ENCODE measurements at places on chromosomes 5 and 9.

DNA sequence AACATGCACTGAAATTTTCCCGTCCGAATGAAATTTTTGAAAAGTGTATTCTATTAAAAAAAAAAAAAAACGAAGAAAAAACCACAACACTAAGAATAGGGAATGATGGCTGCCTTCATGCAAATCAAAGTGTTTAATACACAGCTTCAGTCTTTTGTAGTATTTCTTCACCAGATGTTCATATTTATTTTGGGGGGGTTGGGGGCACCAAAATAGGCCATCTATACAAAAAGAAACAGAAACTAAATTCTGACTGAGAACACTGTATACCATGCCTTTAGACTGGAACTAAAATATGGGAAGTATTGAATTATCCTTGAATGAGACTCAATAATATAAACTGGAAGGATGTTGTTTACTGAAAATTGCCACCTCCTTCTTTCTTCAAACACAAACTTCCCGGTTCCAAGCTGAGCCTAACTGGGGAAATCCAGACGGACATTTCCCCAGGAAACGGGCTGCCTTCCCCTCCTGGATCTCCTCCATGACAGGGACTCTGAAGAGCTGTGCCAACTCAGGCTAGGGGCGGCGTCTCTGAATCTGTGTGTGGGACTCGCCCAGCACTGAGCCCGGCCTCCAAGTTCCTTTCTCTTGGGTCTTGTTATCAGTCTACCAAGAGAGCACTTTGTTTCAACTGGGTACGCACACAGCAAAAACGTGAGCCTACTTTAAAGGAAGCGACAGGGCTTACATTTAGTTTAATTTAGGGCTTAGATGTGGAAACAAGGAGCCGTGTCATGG lies 511.3 kb upstream of the ADAMTS16 start:
- DNase-seq: no peak

DNA sequence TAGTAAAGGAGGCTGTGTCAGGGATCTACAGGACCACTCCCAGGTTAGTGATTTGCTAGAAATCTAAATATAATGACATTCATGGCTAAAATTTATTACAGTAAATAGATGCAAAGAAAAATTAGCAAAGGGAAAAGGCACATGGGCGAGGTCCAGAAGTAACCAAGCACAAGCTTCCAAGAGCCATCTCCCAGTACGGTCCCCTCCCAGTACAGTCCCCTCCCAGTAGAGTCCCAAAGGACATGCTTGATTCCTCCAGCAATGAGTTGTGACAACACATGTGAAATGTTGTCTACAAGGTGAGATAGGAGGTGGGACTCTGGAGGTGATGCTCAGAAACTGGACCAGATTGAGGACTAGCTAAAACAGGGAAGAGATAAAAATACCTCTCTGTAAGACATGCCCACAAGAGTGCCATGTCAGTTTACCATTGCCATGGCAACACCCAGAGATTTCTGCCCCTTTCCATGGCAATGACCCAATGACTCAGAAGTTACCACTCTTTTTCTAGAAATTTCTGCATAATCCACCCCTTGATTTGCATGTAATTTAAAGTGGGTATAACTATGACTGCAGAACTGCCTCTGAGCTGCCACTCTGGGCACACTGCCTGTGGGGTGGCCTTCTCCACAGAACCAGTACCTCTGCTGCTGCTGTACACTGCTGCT lies 27.9 kb upstream of the CEMIP2 start:
- no peak for DNase-seq

DNA sequence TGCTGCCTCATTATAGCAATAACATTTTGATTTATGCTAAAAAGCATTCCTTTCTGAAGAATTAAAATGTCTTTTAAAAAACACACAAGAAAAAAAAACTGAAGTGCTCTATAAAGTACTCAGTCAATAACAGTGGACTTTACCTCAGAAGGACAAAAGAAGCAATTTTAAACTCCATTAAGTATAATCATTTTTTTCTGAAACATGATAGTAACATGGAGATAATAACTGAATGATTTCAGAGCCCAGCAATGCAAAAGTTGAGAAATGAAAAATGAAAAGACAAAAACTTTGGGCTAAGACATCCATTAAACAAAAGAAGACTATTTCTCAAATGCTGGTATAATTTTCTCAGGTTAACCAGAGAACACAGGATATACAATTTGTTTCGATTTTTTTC lies 78.7 kb downstream of the RFX3 start:
- DNase-seq: no peak

DNA sequence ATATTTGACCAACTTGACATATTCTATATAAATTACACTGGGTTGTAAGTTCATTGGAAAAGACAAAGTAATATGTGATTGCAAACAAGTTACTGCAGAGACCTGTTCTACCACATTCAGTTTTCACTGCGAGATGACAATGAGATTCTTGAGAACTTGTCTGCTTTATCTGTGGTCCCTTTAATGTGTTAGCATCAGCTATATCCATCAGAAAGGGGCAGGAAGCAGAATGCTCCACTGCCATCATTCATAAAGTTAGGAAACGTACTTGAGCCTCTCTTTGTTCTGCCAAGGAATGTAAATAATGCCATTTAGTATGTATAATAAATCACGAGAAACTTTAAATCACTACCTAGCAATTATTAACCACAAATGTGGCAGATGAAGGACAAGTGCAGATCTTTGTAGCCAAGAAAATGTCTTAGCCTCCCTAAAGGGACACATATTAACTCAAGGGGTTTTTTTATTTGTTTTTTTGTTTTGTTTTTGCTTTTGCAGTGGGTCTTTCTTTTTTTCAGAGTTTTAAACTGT lies 59.4 kb downstream of the GIN1 start:
- DNase-seq: peak; percentile 4

DNA sequence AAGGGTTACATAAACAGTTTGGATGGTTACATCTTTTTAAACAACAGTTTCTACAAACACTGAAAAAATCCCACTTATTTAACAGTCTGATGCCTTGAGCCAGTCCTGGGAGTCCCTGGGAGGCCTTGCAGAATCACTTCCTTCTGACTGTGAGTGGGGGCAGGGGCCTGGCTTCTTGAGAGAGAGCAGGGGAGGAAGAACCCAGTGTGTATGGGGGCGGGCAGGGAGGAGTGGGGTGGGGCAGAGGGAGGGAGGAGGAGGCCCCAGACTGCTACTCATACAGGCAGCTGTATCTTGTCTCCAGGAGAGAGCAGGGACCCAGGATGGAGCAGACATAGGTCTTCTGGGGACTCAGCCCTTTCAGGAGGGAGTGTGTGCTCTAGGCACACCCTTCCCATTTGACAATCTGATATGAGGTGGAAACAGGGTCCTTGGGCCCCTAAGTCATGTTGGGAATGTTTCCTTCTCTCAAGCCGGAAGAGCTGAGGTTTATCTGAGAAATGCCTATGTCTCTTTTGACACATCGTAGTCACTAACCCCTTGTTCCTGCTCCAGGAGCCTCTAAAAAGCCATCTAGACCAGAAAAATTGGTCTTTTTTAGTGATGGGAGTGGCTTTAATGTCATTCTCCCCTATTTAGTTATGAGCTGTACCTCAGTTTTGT lies 52.8 kb downstream of the IRF1 start:
- DNase-seq: no peak

GRCh38 chr9:97362777-97363545 lies 48.9 kb upstream of the TDRD7 start:
- no peak for DNase-seq

Data from Calu3 (cell line).